ENCODE measurements at places on chromosomes 16 and 17.
A peak's percentile ranks its signal among the peaks of the same experiment; 100 is the strongest.

DNA sequence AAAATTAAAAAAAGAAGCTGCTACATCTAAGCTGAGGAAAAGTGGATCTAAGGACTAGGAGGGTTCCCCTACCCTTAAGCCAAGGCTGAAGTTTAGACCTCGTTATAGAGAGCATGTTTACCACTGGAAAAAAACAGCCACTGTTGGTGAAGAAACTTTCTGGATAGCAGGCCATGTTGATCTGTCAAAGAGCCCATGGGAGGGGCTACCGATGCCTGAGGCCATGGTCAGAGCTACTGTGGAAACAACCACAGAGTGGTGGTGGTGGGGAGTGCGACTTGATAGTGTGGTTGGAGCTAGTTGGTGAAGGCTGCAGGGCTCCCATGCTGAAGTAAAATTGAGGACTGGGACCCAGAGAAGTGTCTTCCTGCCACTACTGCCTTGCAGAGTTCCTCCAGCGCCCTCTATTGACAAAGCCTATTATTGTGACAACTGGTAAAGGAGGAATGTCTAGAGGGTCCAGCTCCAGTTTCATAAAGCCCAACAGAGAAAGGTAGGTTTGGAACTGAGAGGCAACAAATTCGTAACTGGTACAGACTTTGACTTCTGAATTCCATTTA lies 12.7 kb upstream of the FAM20A start:
- DNase-seq, result peak; percentile 22

DNA sequence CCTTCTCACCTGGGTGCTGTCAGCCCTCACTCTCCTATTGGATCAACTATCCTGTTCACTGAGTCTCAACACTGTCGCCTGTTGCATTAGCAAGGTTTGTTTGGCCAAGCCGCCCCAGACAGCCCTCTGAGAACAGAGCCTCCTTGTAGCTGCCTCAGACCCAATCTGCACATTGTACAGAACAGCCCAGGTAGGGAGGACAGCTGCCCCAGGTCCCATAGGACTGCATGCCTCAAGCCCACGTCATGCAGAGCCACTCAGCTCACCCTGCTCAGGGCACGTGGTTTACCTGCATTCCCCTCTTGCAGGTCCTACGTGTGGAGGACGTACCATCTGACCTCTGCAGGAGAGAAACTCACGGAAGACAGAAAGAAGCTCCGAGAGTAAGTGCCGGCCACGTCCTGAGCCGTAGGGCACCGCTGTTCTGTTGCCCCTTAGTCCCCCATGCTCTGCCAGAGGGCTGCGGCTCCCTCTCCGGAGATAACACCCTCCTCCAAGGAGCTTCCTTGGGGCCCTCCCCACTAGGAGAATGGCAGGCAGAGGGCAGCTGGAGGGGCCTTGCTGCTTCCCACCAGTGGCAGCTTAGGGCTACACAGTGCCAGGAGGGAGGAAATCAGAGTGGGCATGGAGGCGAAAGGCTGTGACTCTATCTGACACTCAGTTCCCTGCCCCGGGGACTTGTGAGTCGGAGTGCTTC lies 2.8 kb downstream of the SNRNP25 start:
- DNase-seq, result no peak

GRCh38 chr17:7992516-7992915 lies 9.9 kb upstream of the GUCY2D start:
- no peak for DNase-seq

DNA sequence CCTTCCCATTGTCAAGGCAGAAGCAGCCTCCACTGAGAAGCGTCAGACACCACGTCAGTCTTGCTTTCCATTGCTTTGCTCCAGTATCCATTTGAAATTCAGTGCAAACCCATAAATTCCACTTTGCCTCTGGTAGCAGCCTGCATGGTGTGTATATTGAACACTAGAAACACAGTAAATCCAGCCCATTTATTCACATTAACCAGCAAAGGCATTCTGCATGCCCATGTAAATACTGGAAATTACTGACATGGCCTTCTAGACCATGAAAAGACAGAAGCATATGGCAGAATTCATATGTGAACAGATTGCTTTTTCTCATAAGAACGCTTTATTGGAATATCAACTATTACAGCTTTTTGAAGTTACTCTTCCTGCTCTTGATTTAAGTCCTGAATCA lies 595.0 kb downstream of the WWOX start:
- no peak for DNase-seq

- peak; percentile 43 for DNase-seq
Measured at GRCh38 chr17:28579526-28579925, 2.8 kb upstream of the ALDOC start.

GRCh38 chr17:81396722-81397313 lies 1.6 kb downstream of the BAHCC1 start:
- DNase-seq, result peak; percentile 52
